ENCODE measurements at places on chromosomes 4 and X.

DNA sequence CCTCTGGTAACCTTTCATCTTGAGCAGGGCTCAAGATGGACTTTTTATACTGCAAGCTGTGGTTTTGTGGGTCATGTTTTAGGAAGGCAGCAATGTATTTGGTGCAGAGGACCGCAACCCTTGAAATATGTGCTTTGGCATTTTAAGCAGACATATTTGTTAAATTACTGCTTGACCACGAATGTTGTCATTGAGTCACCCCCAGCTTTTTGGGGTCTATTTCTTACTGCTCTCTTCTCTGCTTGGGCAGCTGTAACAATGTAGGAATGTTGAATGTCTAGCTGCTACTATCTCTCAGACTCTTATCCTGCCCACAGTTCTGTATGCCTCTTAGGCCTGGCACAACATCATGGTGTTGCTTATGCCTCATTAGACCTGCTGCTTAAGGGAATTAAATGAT is 6.0 kb downstream of the RBPJ start:
- no peaks in the 10 kb centered on the region for H3K27me3 ChIP-seq
- DNase-seq: no peak
- H3K27ac ChIP-seq: no peak overlapping the region
- H3K4me3 ChIP-seq: no peak overlapping the region
- H3K4me1 ChIP-seq: peaks cover 8% of the 10 kb centered on the region

DNA sequence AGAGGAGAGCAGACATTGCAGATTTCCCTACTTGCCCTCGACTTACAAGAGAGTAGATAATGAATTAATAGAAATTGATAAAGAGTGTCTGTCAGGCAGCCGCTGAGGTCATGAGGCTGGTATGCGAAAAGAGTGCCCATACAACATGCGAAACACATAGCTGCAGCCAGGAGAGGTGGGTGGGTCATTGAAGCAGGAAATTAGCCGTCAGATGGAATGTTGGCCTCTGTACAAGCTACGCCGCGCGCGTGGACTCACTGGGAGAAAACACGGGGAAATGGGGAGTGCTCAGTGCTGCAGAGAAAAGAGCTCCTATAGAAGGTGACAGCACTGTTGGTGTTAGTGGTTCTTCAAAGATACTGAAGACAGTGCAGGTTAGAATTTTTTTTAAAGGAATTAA is 125.1 kb downstream of the RAPGEF2 start:
- H3K36me3 ChIP-seq: no peaks in the 10 kb centered on the region
- H3K4me3 ChIP-seq: no peak overlapping the region
- H3K4me1 ChIP-seq: peaks cover 13% of the 10 kb centered on the region
- DNase-seq: peak; percentile 39

- H3K36me3 ChIP-seq: no peaks in the 10 kb centered on the region
- H3K4me3 ChIP-seq: no peak overlapping the region
- no peaks in the 10 kb centered on the region for H3K27me3 ChIP-seq
- H3K27ac ChIP-seq: no peak overlapping the region
- no peaks in the 10 kb centered on the region for H3K4me1 ChIP-seq
Observed at GRCh38 chr4:138460477-138461414, 218.6 kb upstream of the SLC7A11 start.

- peaks cover 26% of the 10 kb centered on the region for H3K27me3 ChIP-seq
- no peaks in the 10 kb centered on the region for H3K36me3 ChIP-seq
- DNase-seq: no peak
- H3K4me3 ChIP-seq: no peak overlapping the region
- peaks cover 3% of the 10 kb centered on the region for H3K4me1 ChIP-seq
Observed at GRCh38 chr4:82780752-82781231, 17.8 kb downstream of the SCD5 start.

DNA sequence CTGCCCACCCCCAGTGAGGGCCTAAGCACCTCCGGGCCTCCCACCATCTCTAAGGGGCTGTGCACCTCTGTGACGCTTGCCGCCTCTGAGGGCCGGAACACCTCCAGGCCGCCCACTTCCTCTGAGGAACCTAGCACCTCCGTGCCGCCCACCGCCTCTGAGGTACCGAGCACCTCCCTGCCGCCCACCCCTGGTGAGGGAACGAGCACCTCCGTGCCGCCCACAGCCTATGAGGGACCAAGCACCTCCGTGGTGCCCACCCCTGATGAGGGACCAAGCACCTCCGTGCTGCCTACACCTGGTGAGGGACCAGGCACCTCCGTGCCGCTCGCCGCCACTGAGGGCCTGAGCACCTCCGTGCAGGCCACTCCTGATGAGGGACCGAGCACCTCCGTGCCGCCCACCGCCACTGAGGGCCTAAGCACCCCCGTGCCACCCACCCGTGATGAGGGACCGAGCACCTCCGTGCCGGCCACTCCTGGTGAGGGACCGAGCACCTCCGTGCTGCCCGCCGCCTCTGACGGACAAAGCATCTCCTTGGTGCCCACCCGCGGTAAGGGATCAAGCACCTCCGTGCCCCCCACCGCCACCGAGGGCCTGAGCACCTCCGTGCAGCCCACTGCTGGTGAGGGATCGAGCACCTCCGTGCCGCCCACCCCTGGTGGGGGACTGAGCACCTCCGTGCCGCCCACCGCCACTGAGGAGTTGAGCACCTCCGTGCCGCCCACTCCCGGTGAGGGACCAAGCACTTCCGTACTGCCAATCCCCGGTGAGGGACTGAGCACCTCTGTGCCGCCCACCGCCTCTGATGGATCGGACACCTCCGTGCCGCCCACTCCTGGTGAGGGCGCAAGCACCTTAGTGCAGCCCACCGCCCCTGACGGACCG is 977 bp downstream of the MAGEE1 start:
- peak; percentile 48 for DNase-seq
- H3K27me3 ChIP-seq: no peaks in the 10 kb centered on the region
- no peak overlapping the region for H3K27ac ChIP-seq
- no peaks in the 10 kb centered on the region for H3K36me3 ChIP-seq
- peak overlapping the region; percentile 69 for H3K4me3 ChIP-seq
- no peaks in the 10 kb centered on the region for H3K4me1 ChIP-seq

GRCh38 chrX:118216509-118216908 is 99.9 kb upstream of the KLHL13 start:
- H3K27ac ChIP-seq: no peak overlapping the region
- no peak for DNase-seq
- no peaks in the 10 kb centered on the region for H3K4me1 ChIP-seq
- no peak overlapping the region for H3K4me3 ChIP-seq

DNA sequence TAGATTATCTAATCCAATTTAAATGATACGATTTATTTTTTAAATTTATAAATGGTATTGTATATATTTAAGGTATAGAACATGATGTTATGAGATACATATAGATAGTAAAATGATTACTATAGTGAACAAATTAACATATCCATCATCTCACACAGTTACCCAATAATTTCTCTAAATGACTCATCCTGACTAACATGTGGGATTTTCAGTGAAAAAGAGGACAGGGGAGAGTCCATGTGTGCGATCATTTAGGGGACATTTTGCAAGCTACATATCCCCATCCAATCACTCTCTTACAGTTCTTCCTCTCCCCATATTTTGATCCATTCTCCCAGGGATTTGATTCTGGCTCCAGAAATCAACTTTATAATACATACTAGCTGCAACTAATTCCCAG is 88.2 kb downstream of the ABCB7 start:
- no peak for DNase-seq
- H3K27me3 ChIP-seq: no peaks in the 10 kb centered on the region
- H3K4me1 ChIP-seq: no peaks in the 10 kb centered on the region
- H3K4me3 ChIP-seq: no peak overlapping the region

DNA sequence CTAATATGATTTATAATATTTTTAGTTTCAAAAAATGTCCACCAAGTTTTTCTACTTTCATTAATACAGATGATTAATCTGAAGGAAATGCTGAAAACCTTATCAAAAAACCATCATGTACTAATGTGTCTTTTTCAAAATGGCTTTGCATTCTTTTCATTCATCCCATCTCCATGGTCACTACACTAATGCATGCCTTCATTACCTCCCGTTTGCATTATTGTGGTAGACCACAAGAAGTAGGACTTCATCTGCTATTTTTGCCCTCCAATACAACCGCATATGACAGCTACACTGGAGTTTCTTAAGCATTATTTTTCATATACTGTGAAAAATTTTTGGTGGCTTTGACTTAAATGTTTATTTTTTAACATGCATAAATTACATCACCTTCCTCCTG is 37.9 kb upstream of the FSTL5 start:
- no peak overlapping the region for H3K4me3 ChIP-seq
- H3K4me1 ChIP-seq: no peaks in the 10 kb centered on the region
- H3K36me3 ChIP-seq: no peaks in the 10 kb centered on the region
- H3K27ac ChIP-seq: no peak overlapping the region
- DNase-seq: no peak

- H3K36me3 ChIP-seq: no peaks in the 10 kb centered on the region
- no peaks in the 10 kb centered on the region for H3K4me1 ChIP-seq
- H3K27ac ChIP-seq: no peak overlapping the region
- H3K27me3 ChIP-seq: no peaks in the 10 kb centered on the region
- no peak for DNase-seq
Observed at GRCh38 chr4:47650584-47651130, 165.6 kb downstream of the ATP10D start.

- no peak for DNase-seq
- H3K27me3 ChIP-seq: no peaks in the 10 kb centered on the region
- no peak overlapping the region for H3K27ac ChIP-seq
- H3K36me3 ChIP-seq: no peaks in the 10 kb centered on the region
- no peaks in the 10 kb centered on the region for H3K4me1 ChIP-seq
Observed at GRCh38 chr4:44638091-44638490, 13.3 kb downstream of the YIPF7 start.

- DNase-seq: no peak
- H3K27ac ChIP-seq: no peak overlapping the region
- H3K4me3 ChIP-seq: no peak overlapping the region
Observed at GRCh38 chr4:89829470-89830138, 7.4 kb downstream of the SNCA start.

GRCh38 chrX:53440621-53441517 is 6.7 kb upstream of the HSD17B10 start:
- DNase-seq: no peak
- no peak overlapping the region for H3K27ac ChIP-seq
- no peaks in the 10 kb centered on the region for H3K36me3 ChIP-seq
- H3K27me3 ChIP-seq: peaks cover 9% of the 10 kb centered on the region
- 0 out of 2 replicates have a peak, but pooled peaks cover 3% of the 10 kb centered on the region for H3K4me1 ChIP-seq

GRCh38 chrX:48782795-48783194 is 3.6 kb upstream of the GATA1 start:
- H3K27ac ChIP-seq: no peak overlapping the region
- H3K36me3 ChIP-seq: no peaks in the 10 kb centered on the region
- H3K4me1 ChIP-seq: no peaks in the 10 kb centered on the region
- no peaks in the 10 kb centered on the region for H3K27me3 ChIP-seq
- H3K4me3 ChIP-seq: no peak overlapping the region
- no peak for DNase-seq

DNA sequence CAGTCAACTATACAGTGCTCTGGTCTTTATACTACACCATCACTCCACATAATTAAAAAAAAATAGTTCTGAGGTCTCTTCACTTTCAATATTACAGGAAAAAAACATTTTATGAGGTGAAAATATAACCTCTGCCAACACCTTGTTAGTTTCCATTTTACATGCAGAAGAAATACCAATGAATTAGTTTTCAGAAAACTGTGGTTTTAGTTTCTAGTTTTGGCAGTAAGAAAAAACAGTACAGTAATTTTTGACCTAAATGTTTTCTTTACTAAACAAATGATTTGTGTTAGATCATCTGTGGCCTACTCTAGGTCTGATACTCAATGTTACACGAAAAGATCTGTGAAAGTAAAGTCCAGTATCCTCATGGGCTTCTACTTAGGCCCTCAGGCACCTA is 10.0 kb downstream of the SULT1E1 start:
- no peak overlapping the region for H3K27ac ChIP-seq
- H3K27me3 ChIP-seq: no peaks in the 10 kb centered on the region
- H3K36me3 ChIP-seq: no peaks in the 10 kb centered on the region
- H3K4me3 ChIP-seq: no peak overlapping the region
- DNase-seq: no peak

- H3K36me3 ChIP-seq: no peaks in the 10 kb centered on the region
- no peak overlapping the region for H3K27ac ChIP-seq
- DNase-seq: no peak
- H3K4me1 ChIP-seq: no peaks in the 10 kb centered on the region
- H3K27me3 ChIP-seq: no peaks in the 10 kb centered on the region
Observed at GRCh38 chr4:16579866-16580265, 318.6 kb downstream of the LDB2 start.

- peaks cover 2% of the 10 kb centered on the region for H3K4me1 ChIP-seq
- no peaks in the 10 kb centered on the region for H3K36me3 ChIP-seq
- H3K27ac ChIP-seq: no peak overlapping the region
- no peak overlapping the region for H3K4me3 ChIP-seq
- H3K27me3 ChIP-seq: no peaks in the 10 kb centered on the region
- peak; percentile 62 for DNase-seq
Observed at GRCh38 chr4:10063544-10064300, 42.4 kb upstream of the SLC2A9 start.

DNA sequence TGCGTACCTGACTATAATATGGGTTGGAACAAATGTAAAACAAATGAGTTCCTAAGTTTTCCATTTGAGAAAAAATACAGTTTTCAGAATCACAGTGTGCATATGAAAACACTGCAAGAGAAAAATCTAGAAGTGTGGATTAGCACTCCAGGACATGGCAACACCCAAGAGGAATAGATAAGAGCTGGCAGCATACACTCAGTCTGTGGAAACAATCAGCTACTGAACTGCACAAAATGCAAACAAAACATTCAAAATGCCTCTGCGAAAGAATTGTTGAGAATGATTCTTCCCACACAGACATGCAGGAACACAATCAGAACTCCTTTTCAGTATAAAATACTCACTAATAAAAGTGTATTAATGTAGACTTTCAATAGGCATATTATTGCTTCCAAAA is 39.9 kb downstream of the ATP8A1 start:
- H3K4me3 ChIP-seq: no peak overlapping the region
- H3K36me3 ChIP-seq: no peaks in the 10 kb centered on the region

DNA sequence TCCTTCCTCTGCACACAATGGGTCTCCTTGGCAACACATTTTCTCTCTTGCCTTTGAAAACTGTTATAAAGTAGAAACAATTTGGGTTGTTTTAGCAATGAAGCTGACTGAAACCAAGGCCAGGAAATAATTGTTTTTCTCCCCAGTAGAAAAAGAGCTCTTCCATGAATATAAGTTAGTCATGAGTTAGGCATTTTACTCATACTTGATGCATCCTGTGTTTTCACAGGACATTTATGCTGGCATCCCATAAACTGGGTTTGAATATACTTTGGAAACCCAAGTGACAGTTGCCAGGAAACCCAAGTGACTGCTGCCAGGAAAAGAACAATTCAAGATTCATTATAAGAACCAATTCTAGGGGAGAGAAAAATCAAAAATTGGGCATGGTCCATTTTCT is 128.6 kb upstream of the NPY2R start:
- H3K27me3 ChIP-seq: no peaks in the 10 kb centered on the region
- no peak for DNase-seq
- no peaks in the 10 kb centered on the region for H3K4me1 ChIP-seq

GRCh38 chrX:40085102-40085551 is 12.6 kb downstream of the BCOR start:
- H3K4me1 ChIP-seq: peaks cover 28% of the 10 kb centered on the region
- H3K4me3 ChIP-seq: peak overlapping the region; percentile 61
- H3K27me3 ChIP-seq: peaks cover 5% of the 10 kb centered on the region
- no peaks in the 10 kb centered on the region for H3K36me3 ChIP-seq
- no peak overlapping the region for H3K27ac ChIP-seq
- DNase-seq: no peak

- no peak for DNase-seq
- H3K27ac ChIP-seq: no peak overlapping the region
- no peaks in the 10 kb centered on the region for H3K36me3 ChIP-seq
- H3K27me3 ChIP-seq: no peaks in the 10 kb centered on the region
Observed at GRCh38 chr4:173252024-173252935, 81.9 kb downstream of the HMGB2 start.

Measured in H1 (cell line).